ENCODE measurements at places on chromosomes 11 and 22.

- no peak for DNase-seq
Observed at GRCh38 chr11:11691296-11692151, 69.7 kb upstream of the GALNT18 start.

GRCh38 chr11:130003717-130004001 lies 1.0 kb upstream of the PRDM10 start:
- DNase-seq: no peak

- DNase-seq: no peak
Observed at GRCh38 chr11:68026391-68027105, 3.9 kb upstream of the NDUFS8 start.

DNA sequence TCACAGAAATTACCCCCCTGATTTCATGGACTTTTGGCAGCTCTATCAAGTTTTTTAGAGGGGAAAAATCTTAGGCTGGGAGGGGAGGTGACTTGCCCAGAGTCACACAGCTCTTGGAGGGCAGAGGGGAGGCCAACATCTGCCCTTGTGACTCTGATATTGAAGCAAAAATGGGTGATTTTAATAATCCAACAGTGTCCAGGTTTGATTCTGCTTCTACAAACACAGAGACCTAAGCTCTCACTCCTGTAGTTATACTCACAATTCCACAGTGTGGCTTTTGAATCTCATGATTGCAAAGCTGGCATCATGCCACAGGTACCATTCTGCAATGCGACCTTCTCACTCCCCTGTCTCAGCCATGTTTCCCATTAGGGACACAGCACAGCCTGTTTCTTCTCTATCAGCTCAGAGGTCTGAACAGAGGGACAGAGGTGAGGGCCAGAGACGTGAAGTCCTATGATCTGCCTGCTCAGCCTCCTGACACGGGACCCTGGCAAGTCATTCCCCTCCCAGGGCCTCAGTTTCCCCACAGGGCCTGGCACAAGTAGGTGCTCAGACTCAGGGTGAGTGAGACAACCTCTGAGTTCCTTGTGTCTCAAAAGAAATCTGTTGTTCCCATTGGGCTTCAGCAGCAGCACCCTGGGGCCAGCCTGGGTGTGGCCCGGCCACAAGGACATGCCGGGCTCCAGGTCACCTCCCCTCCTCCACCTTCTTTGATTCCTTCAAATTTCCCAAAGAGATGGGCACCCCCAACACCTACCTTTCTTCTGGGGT lies 766 bp downstream of the APOL2 start:
- DNase-seq: no peak

- DNase-seq: no peak
Observed at GRCh38 chr11:28269586-28269985, 161.4 kb downstream of the METTL15 start.

DNA sequence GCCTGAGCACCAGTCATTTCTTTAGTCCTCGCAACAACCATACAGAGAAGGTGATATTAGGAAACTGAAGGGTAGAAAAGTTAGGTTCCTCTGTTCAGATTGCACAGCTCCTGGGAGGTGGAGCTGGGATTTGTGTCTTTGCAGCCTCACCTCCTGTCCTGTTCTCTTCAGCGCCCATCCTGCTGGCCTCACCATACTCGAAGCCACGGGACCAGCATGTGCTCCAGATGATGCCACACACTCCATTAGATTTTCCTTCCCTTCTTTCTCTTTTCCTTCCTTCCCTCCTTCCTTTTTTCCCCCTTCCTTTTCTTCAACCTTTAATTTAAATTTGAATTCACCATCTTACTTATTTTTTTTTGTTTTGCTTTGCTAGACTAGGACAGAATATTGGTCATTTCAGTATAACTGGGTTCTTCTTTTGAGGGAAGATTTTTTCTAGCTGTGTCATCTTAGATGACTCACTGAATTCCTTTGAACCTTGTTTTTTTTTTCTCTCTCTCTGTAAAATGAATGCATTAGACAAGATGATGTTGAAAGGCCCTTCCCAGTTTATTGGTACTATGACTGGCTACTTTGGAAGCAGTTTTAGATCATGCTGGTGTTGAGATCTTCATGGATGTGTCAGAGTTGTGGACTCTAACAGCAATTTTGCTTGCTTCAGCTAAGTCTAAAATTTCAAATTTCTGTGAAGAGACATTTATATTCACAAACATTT lies 662.5 kb upstream of the TENM4 start:
- no peak for DNase-seq

GRCh38 chr11:58933661-58934060 lies 5.6 kb upstream of the GLYATL1 start:
- DNase-seq: no peak

- DNase-seq: no peak
Observed at GRCh38 chr22:23264610-23265367, 84.5 kb downstream of the BCR start.

DNA sequence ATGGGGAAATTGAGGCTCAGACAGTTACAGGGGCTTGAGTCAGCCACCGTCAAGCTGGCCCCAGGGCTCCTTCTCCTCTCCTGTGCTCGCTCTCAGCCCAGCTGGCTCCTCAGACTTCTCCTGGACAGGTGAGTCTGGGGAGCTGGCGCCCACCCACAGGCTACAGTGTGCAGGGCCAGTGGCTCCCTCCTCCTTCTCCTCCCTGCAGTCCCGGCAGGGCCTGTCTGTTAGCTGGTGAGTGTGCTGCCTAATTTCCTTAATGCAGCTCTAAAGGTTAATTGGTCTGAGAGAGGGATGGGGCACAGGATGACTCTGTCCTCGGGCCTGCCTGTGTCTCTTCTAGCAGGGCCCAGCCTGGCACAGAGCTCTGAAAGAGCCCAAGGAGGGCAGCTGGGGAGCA lies 31.7 kb downstream of the LMO1 start:
- DNase-seq: no peak

DNA sequence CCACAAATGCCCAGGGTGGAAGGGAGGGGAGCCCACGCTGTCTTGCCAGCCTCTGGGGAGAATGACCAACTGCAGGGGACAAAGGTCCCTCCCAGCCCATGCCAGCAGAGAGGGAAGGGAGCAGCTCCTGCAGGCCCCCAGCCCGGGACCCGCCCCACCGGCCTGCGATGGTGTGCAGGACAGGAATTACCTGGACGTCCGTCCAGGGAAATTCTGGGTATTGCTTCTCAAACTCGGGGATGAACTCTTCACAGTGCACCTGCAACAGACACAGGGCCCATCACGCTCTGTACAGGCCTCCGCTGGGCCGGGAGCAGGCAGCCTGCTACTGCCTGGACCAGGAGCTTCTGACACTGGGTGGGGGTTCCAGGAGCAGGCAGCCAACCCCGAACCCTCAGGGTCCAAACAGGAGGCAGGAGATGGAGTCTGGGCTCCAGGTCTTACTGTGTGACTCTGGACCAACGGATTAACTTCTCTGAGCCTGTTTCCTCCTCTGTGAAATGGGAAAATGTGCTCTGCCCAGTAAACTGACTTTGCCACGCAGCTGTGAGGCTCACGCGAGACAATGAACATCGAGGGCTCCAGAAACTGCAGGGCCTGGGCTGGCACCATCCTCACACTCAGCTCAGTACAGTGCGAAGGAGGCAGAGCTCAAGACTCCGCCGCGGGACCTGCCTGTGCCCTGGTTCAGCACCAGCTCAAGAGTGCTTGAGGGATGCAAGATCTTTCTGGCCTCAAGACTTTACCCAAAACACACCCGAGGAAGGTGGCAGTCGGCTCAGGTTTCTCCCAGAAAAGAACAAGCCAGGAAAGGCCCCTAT lies 17.4 kb downstream of the TTLL12 start:
- DNase-seq: no peak

- no peak for DNase-seq
Observed at GRCh38 chr11:78622666-78623065, 48.0 kb upstream of the NARS2 start.

GRCh38 chr22:23199159-23199558 lies 18.9 kb downstream of the BCR start:
- no peak for DNase-seq

GRCh38 chr11:57191311-57192219 lies 9.8 kb downstream of the LRRC55 start:
- DNase-seq: no peak

DNA sequence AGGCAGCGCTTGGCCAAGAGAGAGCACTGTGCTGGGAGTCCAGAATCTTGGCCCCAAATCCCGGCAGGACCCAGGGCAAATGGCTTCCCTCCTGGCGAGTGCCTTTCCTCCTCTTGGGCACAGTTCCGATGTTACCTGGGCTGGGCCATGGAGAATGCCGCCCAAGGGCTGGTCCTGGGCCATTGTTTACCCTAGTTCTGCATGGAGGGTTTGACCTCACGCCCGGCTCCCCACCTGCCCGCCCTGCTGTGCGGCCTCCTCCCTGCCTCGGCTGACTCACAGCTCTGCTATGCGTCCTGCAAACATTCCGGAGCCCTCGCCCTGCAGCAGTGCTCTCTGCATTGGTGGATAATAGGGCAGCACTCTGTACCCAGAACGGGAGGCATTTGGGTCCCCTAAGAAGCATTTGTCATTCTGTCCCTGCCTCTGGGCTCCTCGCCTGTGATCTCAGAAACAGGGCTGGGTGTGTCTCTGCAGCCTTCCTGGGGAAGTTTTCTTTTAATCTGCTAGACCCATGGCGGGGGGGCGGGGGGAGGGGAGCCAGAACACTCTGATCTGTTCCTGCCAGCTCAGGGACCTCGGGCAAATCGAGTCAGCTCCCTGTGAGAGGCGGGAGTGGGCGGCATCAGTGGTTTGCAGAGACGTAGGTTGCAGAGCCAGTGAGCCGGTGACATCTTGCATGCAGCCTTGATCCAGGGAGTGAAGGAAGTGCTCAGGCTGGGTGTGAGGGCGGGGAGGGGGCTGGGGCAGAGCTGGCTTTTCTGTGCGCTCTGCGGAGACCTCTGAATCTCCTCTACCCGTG lies 32.9 kb upstream of the SMIM38 start:
- peak; percentile 40 for DNase-seq

GRCh38 chr11:112877581-112877980 lies 83.6 kb upstream of the NCAM1 start:
- no peak for DNase-seq

DNA sequence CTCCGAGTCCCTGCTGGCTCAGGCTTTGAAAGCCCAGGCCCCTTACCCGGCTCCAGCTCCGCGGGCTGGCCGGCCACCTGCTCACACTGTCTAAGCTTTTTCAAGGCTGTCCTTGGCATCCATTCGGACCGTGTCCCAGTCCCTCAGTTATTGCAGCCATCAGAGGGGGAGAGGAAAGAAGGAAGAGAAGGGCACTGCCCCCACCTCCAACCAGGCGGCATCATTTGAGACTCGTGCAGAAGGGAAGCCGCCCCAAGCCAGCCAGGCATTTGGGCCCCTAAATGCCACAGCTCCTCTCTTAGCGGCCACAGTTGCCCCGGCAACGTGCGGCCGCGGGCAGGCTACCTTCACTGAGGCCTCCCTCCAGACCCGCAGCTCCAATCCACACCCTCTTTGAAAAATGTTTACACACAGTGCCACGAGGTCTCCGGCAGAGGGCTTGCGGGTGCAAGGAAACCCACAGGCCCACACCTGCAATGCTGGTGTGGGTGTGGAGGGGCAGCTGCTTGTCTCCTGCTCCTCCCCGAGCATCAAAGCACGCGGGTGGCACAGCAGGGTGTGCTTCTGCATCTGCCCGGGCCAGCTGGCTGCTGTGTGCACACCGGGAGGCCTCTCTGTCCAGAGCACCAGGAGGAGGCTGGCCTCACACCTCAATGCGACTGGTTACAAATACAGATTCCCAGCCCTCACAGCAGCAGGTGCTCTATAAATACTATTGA lies 124.4 kb downstream of the CTTN start:
- no peak for DNase-seq

- peak; percentile 78 for DNase-seq
Observed at GRCh38 chr22:37817705-37818408, 5.3 kb upstream of the GALR3 start.

DNA sequence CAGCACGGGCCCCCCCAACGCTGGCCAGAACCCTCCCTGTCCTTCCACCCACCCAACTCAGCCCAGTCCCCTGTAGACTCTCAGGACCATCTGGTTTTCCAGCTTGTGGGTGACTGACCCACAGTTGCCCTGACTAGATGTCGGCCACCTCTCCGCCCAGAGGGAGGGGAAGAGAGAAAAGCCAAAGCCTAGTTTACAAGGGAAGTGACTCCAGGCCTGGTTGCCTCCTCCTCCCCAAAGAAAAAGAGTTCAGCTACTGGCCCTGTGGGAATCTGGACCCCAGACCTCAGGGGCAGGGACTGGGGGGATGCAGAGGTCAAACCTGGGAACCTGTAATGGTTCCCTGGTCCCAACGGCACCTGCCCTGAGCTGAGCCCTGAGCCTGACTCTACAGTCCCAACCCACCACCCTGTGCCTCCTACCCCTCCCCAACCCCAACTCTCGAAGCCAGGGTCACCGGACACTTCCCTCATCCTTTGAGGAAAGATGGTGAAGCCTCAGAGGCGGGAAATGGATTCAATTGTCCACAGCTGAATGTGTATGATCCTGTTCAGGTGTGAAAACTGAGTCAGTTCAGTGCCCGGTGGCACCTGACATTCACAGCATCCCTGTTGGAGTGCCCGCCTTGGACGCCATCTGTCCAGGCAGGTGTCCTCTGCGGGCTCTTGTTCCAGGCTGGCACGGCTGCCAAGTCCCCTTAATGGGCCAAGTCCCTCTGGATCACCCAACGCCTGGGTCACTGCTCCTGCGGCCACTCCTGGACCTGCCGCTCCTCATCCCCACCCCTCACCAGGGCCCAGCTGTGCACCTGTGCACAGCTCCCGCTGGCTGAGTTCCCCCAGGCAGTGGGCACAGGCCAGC lies 21.0 kb upstream of the WNT7B start:
- DNase-seq: no peak

GRCh38 chr22:38930512-38930911 lies 26.9 kb upstream of the APOBEC3A start:
- no peak for DNase-seq

- no peak for DNase-seq
Observed at GRCh38 chr11:35619855-35620640, 1.8 kb downstream of the FJX1 start.

- no peak for DNase-seq
Observed at GRCh38 chr11:110491577-110492320, 62.0 kb downstream of the FDX1 start.

DNA sequence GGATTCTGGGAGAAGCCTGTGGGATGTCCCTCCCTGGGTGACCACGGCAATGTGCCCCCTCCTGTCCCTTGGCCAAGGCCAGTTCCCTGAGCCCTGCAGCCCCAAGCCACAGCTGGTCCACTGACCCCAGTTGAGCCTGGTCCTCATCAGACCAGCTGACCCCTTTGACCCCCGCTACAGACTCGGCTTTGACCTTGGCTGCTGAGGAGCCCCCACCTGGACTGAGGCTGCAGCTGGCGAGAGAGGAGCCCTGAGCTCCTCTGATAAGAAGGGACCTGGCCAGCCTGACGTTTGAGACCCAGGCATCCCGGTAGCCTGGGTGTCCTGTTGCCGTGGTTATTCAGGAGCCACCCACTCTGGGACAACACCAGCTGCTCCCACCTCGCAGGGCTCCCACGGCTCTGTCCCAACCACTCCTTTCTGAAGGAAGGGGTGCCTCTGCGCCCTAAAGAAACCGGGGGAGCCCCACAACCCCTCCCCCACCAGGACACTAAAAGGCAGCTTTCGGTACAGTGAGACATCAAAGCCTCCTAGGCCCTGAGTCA lies 3.0 kb downstream of the ASCL2 start:
- no peak for DNase-seq
